SK-N-SH treated with all-trans-retinoic acid at 6 μM for 48 hours (cell line): ENCODE measurements at places on chromosomes 5 and 9.

- no peak for ATAC-seq
Observed at GRCh38 chr5:39506211-39506610, 81.4 kb upstream of the DAB2 start.

DNA sequence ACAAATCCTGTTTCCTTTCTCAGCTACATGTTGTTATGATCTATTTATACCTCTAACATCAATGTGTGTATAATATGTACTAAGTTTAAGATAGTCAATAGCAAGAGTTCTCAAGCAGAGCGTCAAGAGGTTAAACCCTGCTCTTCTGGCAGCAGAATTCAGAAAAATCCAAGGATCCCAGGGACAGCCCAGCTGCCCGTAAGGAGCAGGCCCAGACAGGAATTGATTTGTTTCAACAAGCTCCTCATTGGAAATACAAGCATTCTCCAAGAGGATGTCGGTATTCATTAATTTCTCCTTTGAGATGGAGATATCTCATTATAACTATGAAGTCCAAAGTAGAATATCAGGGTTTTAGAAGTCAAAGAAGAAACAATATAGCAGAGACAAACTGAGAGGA, 14.9 kb downstream of the EFNA5 start:
- ATAC-seq = no peak

DNA sequence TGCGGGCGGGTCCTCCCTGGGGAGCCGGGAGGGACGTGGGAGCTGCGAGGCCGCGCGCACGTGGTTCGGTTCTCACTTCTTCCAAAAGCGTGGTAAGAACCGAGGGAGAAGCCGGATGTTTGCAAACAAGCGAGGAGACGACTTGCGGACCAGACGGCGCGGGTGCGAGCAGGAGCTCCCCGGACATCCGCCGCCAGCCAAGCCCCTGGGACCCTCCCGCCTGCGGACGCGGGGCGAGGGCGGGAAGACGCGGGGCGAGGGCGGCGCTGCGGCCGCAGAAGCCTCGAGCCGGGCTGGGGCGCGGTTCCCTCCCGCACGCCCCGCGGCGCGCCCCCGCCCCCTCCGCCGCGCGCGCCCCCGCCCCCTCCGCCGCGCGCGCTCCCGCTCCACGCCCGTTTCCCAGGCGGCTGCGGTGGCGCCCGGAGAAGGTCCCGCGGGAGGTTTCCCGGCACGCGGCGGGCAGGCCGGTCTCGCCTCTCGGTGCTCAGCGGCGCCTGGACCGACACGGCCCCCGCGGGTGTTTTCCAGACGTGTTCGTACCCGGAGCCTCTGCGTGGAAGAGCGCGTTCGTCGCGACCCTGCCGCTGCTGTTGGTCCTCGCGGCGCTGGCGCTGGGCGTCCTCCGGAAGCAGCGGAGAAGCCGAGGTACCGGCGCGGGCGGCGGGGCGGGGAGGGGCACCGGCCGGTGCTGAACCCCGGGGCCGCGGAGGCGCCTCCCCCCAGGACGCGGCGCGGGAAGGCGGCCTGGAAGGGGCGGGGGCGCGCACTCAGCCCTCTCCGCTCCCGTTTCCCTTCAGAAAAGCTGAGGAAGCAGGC, 12.8 kb downstream of the BTNL9 start:
- peak; percentile 16; the same call in 2 of the 3 replicates for ATAC-seq

DNA sequence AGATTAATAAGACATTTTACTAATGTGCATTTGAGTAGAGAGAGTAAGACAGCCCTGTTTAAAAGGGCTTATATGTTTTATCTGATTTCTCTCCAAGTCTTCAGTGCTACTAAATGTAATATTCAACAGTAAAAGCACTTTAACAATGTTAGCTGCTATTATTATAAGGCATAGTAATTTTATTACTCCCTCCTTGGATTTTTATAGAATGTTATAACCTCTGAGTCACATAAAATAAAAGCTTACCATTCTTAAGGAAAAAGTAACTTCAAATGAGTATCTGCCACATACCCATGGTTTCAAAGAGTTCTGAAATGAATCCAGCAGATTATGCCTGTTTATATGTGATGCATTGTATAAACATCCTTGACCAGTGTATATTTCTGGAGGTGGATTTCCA, 19.0 kb downstream of the SPDL1 start:
- ATAC-seq = peak; percentile 83

- ATAC-seq = no peak
Observed at GRCh38 chr9:136662656-136663581, at the start of gene EGFL7. TSS of gene EGFL7 (plus strand) at chr9:136662916. CDS start at chr9:136668283, 5,367 bp downstream.

GRCh38 chr5:122312591-122313406, 762 bp downstream of the SNCAIP start:
- peak; percentile 82 for ATAC-seq

GRCh38 chr5:150789943-150790611, 11.5 kb downstream of the SMIM3 start:
- ATAC-seq = peak; percentile 95

GRCh38 chr5:73213566-73213998, 40.6 kb downstream of the TMEM174 start:
- peak; percentile 2; the same call in 2 of the 3 replicates for ATAC-seq

- no peak for ATAC-seq
Observed at GRCh38 chr9:78909566-78909965, 612.6 kb downstream of the PSAT1 start.

- no peak for ATAC-seq
Observed at GRCh38 chr9:105070176-105070575, 142.2 kb upstream of the ABCA1 start.

DNA sequence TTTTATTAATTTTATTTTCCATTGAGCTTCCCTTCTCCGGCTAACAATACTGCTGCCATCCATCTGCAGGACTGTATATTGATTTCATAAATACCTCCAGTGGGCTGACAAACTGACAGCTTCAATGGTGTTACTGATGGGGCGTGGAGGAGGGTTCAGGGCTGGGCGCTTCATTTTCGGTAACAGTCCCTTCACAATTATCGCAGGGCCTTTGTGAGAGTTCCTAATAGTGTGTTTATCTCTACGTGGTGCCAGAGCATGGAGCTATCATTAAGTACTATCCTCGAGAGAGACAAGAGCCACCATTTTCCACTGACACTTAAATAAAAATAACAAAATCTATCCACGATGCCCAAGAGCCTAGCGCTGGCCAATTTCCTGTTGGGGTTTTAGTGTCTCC, 307.0 kb upstream of the PANK3 start:
- peak; percentile 8; the same call in 2 of the 3 replicates for ATAC-seq
